ENCODE measurements at places on chromosomes 12 and 14. TPM values are rescaled to one million over a fixed set of nuclear protein-coding genes. Genes with fewer than 3 reads are reported as not detected.

DNA sequence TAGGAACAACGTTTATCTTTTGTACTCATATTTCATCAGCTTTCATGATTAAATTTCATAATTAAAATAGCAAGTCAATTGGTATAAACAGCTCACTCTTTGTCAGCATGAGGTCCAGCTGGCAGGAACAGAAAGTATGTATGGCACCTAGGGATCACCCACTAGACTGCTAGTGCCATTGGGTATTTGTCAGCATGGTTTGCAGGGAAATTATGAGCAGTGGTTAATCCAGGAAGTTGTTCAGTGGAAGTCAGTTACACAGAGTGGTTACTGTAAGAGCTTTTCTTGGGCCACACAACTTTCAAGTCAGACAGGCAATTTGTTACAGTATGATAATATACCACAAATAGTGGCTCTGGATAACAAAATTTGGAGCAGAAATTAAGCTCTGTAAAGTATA, 340.3 kb upstream of the RGS6 start:
- no peak overlapping the region for H3K27ac ChIP-seq
- no peak for DNase-seq
- H3K36me3 ChIP-seq = no peaks in the 10 kb centered on the region
- H3K4me1 ChIP-seq = peaks cover 47% of the 10 kb centered on the region

The SOX5 gene
- total RNA-seq = 7.4 TPM

GRCh38 chr12:93950311-93950710, 198.1 kb upstream of the PLXNC1 start:
- no peaks in the 10 kb centered on the region for H3K4me1 ChIP-seq
- H3K4me3 ChIP-seq = no peak overlapping the region
- no peak overlapping the region for H3K27ac ChIP-seq
- no peaks in the 10 kb centered on the region for H3K27me3 ChIP-seq
- DNase-seq = no peak
- no peaks in the 10 kb centered on the region for H3K36me3 ChIP-seq

The BTBD7 gene
- total RNA-seq = 33.8 TPM

- no peak overlapping the region for H3K4me3 ChIP-seq
- H3K4me1 ChIP-seq = peaks cover 35% of the 10 kb centered on the region
- no peak for DNase-seq
- no peaks in the 10 kb centered on the region for H3K27me3 ChIP-seq
- H3K36me3 ChIP-seq = peaks cover 12% of the 10 kb centered on the region
- no peak overlapping the region for H3K27ac ChIP-seq
These were observed 21.1 kb downstream of the PLXNC1 start for GRCh38 chr12:94169495-94169894.

The CCND2 gene
- 110 TPM for total RNA-seq

- H3K36me3 ChIP-seq = no peaks in the 10 kb centered on the region
- no peaks in the 10 kb centered on the region for H3K4me1 ChIP-seq
- DNase-seq = no peak
- H3K27ac ChIP-seq = no peak overlapping the region
These were observed 666.6 kb downstream of the DIO2 start for GRCh38 chr14:79544698-79545070.

GRCh38 chr12:4134448-4135263, 138.9 kb upstream of the CCND2 start:
- no peak overlapping the region for H3K4me3 ChIP-seq
- no peaks in the 10 kb centered on the region for H3K27me3 ChIP-seq
- no peak overlapping the region for H3K27ac ChIP-seq
- DNase-seq = no peak
- H3K36me3 ChIP-seq = no peaks in the 10 kb centered on the region
